ENCODE measurements at places on chromosomes 6 and 20.

- no peaks in the 10 kb centered on the region for H3K27me3 ChIP-seq
- H3K4me3 ChIP-seq = no peak overlapping the region
- H3K36me3 ChIP-seq = peaks cover 83% of the 10 kb centered on the region
- DNase-seq = no peak
- H3K27ac ChIP-seq = no peak overlapping the region
These were observed 52.9 kb downstream of the RPP40 start for GRCh38 chr6:4950836-4951533.

DNA sequence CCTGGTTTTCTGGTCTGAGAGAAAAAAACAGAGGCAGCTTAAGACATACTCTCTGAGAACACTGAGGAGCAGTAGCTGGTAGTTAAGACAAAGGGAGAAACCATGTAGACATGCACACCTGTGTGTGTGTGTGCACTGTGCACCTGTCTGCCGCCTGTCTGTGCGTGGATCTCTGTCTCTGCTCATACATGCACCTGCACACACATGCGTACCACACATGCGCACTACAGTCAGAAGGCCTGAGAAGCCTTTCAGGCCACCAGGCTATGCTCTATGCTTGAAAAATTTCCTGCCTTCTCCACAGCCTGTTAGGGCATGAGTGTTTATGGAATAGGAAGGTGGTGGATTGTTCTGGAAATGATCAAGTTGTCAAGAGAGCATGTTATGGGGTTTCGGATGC, 103.5 kb downstream of the CDH4 start:
- no peak for DNase-seq
- H3K27me3 ChIP-seq = peaks cover 9% of the 10 kb centered on the region
- H3K4me3 ChIP-seq = no peak overlapping the region
- no peak overlapping the region for H3K27ac ChIP-seq

DNA sequence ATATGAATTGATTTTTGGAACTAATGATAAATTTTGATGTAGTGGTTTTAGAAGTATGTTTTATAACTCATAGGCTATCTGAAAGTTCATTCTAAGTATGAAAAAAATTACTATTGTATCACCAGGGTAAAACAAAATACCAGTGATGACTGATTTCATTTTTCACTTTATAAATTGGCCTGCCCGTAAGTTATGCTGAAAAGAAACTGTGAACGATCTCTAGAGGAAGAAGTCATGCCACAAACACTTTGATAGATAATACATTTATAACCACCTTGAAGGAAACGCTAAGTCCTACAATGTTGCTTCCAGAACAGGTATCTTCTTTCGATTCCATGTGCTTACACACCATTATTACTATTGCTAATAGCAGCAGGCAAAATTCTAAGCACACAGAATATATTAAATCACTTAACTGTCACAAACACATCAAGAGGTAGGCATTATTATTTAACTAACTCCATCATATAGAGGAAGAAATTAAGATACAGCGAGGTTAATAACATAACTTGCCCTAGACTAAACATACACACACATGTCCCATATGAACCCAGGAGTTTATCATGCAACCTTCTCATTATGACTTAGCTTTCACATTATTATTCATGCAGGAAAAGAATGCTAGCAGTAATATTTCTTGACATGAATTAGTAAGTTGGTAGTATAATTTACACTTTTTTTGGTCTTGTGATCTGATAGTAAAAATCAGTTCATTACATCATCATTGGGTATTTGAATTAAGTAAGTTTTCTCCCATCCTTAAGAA, 44.7 kb downstream of the RGS17 start:
- no peak overlapping the region for H3K27ac ChIP-seq
- no peaks in the 10 kb centered on the region for H3K27me3 ChIP-seq
- H3K36me3 ChIP-seq = no peaks in the 10 kb centered on the region
- no peak for DNase-seq
- H3K4me1 ChIP-seq = no peaks in the 10 kb centered on the region

- no peak overlapping the region for H3K4me3 ChIP-seq
- no peak overlapping the region for H3K27ac ChIP-seq
- peak; percentile 28 for DNase-seq
- no peaks in the 10 kb centered on the region for H3K27me3 ChIP-seq
These were observed 122.1 kb upstream of the SPACA1 start for GRCh38 chr6:87925373-87926060.

- H3K4me3 ChIP-seq = peak overlapping the region; percentile 85
- H3K27me3 ChIP-seq = no peaks in the 10 kb centered on the region
- DNase-seq = no peak
- peaks cover 57% of the 10 kb centered on the region for H3K4me1 ChIP-seq
- H3K27ac ChIP-seq = peak overlapping the region; percentile 94
These were observed 670 bp downstream of the NCOA5 start for GRCh38 chr20:46089167-46089416.

GRCh38 chr20:2800521-2801285, at the start of gene CPXM1:
Gene CPXM1 (minus strand): TSS chr20:2800627. CDS start chr20:2800572, 55 bp downstream.
- no peaks in the 10 kb centered on the region for H3K36me3 ChIP-seq
- peak within 1 kb of the TSS; percentile 36 for H3K4me3 ChIP-seq
- no peak within 1 kb of the TSS for H3K27ac ChIP-seq

DNA sequence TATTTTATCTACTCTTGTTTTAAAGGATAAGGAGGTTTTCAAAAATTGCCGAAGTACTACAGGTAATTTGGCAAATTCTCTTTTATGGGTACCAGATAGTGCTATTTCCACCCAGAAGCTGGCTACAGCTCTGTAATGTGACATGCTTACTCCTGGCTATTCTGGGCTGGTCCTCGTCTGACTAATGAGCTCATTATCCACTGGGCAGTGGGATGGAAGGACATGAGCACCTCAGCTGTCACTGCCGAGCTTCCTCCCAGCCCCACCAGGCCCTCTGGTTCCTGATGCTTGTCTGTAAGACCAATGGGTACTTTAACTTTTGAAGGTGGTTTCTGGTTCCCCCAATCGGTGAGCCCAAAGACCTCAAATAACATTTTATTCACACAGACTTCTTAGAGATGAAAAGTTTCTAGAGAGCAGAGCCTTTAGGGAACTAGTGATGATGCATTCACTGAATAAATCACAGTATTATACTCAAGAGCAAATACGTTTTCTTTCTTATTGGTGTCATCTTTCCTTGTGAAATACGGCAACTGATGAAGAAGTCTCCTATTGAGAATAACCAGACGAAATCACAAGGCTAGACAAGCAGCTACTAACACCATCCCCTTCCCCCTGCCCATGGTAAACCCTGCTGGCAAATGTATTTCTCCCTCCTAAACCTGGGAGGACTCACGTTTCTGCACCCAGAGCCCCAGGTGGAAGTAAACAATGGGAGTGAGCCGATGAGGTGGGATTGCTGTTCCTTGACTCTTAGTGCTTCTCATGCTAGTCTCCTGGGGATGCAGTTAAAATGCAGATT, 80.8 kb downstream of the SLC22A3 start:
- peak overlapping the region; percentile 4 for H3K27ac ChIP-seq
- H3K4me1 ChIP-seq = peaks cover 35% of the 10 kb centered on the region
- H3K27me3 ChIP-seq = no peaks in the 10 kb centered on the region
- DNase-seq = no peak
- no peaks in the 10 kb centered on the region for H3K36me3 ChIP-seq

DNA sequence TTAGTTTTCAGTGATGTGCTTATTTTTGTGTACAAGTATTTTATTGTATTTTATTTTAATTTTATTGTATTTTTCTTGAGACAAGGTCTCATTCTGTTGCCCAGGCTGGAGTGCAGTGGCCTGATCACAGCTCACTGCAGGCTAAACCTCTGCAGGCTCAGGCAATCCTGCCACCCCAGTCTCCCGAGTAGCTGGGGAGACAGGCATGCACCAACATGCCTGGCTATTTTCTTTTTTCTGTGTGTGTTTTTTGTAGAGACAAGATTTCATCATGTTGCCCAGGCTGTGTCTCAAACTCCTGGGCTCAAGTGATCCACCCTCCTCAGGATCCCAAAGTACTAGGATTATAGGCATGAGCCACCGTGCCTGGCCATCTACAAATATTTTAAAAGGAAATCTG, 146.3 kb downstream of the MANEA start:
- H3K27me3 ChIP-seq = no peaks in the 10 kb centered on the region
- H3K27ac ChIP-seq = no peak overlapping the region
- H3K4me3 ChIP-seq = no peak overlapping the region
- DNase-seq = no peak
- no peaks in the 10 kb centered on the region for H3K4me1 ChIP-seq

- no peak overlapping the region for H3K27ac ChIP-seq
- no peaks in the 10 kb centered on the region for H3K27me3 ChIP-seq
- peaks cover 12% of the 10 kb centered on the region for H3K4me1 ChIP-seq
- no peaks in the 10 kb centered on the region for H3K36me3 ChIP-seq
- no peak overlapping the region for H3K4me3 ChIP-seq
- DNase-seq = peak; percentile 12
These were observed 15.5 kb downstream of the RARS2 start for GRCh38 chr6:87574237-87574804.

DNA sequence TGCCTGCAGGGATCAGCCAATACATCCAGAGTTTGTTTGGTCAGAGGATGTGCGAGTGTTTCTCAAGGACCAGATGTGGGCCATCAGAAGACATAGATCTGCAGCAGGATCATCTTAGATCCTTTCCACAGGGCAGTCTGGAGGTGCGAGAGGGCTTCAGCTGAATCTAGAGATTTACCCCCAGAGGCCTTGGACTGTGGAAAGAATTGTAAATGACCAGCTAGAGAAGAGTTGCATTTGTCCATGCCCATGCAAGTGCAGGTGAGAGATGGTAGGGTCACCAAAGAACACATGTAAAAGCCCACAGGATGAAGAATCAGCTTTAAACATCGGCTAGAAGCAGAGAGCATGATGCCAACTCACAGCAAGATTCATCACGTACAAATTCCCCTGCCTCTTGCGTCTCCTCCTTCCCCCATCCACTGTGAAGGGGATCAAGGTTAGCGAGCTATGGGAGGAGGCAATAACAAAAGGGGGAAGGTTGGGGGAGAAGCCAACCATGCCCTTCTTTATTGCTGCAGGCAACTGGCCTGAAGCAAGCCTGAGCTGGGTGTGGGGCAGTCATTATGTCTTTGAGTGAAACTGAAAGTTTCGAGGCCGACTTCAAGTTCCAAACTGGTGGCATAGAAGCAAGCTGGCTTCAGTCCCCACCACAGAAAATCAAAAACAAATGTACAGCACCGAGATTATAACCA, 83.5 kb downstream of the SCML4 start:
- H3K27ac ChIP-seq = peak overlapping the region; percentile 4
- H3K36me3 ChIP-seq = no peaks in the 10 kb centered on the region
- no peaks in the 10 kb centered on the region for H3K4me1 ChIP-seq
- H3K4me3 ChIP-seq = no peak overlapping the region
- peak; percentile 13 for DNase-seq
- H3K27me3 ChIP-seq = no peaks in the 10 kb centered on the region

DNA sequence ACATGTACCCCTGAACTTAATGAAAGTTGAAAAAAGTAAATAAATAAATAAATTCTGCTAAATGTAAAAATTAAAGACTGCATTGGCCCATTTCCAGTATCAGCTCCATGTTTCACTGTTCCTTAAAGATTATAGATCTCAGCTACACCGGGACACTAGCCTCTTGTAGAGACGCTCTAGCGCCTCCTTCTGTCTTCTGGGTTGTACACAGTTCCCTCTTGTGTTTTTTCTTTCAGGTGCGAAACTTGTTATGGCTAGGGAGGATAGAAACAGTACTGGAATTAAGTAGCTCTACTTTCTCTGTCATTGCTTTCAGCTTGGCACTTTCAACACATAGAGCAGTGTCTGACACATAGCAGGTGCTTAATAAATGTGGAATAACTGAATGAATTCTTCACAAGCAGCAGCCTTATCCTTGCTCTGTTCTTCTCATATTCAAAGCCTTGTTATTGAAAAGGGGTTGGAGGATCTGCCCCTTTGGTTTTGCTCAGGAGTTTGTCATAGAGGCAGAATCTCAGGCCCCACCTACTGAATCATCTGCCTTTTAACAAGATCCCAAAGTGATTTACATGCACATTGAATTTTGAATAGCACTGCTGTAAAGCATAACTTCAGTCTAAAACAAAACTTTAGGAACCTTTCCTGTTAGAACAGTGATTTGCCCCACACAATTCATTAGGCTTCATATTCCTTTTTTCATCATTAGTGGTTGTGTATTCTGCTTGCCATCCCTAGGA, 92.3 kb downstream of the FIG4 start:
- H3K27me3 ChIP-seq = no peaks in the 10 kb centered on the region
- H3K4me1 ChIP-seq = no peaks in the 10 kb centered on the region
- DNase-seq = no peak
- H3K4me3 ChIP-seq = no peak overlapping the region
- peaks cover 35% of the 10 kb centered on the region for H3K36me3 ChIP-seq

GRCh38 chr6:13139119-13139518, 189.2 kb downstream of the TBC1D7 start:
- H3K36me3 ChIP-seq = no peaks in the 10 kb centered on the region
- DNase-seq = no peak
- no peaks in the 10 kb centered on the region for H3K4me1 ChIP-seq
- H3K27ac ChIP-seq = no peak overlapping the region
- no peak overlapping the region for H3K4me3 ChIP-seq
- H3K27me3 ChIP-seq = no peaks in the 10 kb centered on the region

DNA sequence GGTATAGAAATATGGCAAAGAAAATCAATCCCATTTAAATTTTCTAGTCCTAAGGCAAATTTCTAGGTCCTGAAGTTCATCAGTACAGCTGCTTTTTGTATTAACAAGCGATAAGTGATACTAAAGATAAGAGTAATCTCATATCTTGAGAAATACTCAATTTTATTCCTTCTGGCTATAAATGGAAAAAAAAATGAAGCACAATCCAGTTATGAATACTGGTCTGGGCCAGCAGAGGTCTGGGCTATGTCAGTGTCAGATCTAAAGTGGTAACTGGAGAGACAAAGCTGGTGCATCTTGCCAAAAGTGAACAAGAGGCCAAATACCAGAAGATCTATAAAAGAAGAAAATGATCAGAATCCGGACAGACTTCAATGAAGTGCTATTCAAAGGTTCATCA, 126.4 kb downstream of the FUT9 start:
- no peaks in the 10 kb centered on the region for H3K4me1 ChIP-seq
- H3K27ac ChIP-seq = no peak overlapping the region
- H3K36me3 ChIP-seq = no peaks in the 10 kb centered on the region
- no peak overlapping the region for H3K4me3 ChIP-seq
- peak; percentile 4 for DNase-seq

DNA sequence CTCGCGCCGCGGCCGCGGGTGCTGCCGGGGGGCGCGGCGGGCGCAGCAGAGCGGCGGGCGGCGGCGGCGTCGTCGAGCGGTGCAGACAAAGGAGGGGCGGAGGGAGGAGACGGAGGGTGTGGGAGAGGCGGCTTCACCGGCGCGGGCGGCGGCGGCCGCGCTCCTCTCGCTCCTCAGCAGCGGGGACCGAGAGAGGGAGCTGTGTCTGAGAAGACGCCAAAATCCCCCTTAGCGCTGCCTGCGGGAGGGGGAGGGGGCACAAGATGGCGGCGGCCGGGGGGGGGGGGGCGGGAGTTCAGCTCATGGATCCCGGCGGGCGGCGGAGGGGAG, 296 bp downstream of the ADNP start:
- DNase-seq = no peak
- H3K4me3 ChIP-seq = peak overlapping the region; percentile 82
- peaks cover 26% of the 10 kb centered on the region for H3K36me3 ChIP-seq
- H3K27me3 ChIP-seq = no peaks in the 10 kb centered on the region
- peaks cover 25% of the 10 kb centered on the region for H3K4me1 ChIP-seq

GRCh38 chr20:23546435-23547144, 21.7 kb downstream of the CST9L start:
- no peaks in the 10 kb centered on the region for H3K27me3 ChIP-seq
- H3K36me3 ChIP-seq = no peaks in the 10 kb centered on the region
- no peak overlapping the region for H3K27ac ChIP-seq
- H3K4me3 ChIP-seq = no peak overlapping the region

Measured in stomach (tissue), 19 donors.